ENCODE measurements at places on chromosomes 2 and 18. TPM values are rescaled to one million over a fixed set of nuclear protein-coding genes. Genes with fewer than 3 reads are reported as not detected.
A peak's percentile ranks its signal among the peaks of the same experiment; 100 is the strongest.

- DNase-seq: no peak
- H3K4me3 ChIP-seq: no peak overlapping the region
- peak overlapping the region; percentile 3 for H3K27ac ChIP-seq
- H3K27me3 ChIP-seq: no peaks in the 10 kb centered on the region
- peaks cover 62% of the 10 kb centered on the region for H3K36me3 ChIP-seq
Measured at GRCh38 chr2:206784559-206785353, 19.4 kb downstream of the FASTKD2 start.

GRCh38 chr2:20103530-20103929 lies 52.1 kb upstream of the LAPTM4A start:
- H3K27me3 ChIP-seq: peaks cover 9% of the 10 kb centered on the region
- H3K36me3 ChIP-seq: peaks cover 1% of the 10 kb centered on the region

GRCh38 chr18:25510096-25510495 lies 158.1 kb upstream of the ZNF521 start:
- H3K4me1 ChIP-seq: no peaks in the 10 kb centered on the region
- DNase-seq: no peak
- no peaks in the 10 kb centered on the region for H3K27me3 ChIP-seq
- H3K27ac ChIP-seq: no peak overlapping the region

Gene CTDSP1
- total RNA-seq: 103 TPM

- peaks cover 5% of the 10 kb centered on the region for H3K27me3 ChIP-seq
- H3K36me3 ChIP-seq: no peaks in the 10 kb centered on the region
- H3K4me3 ChIP-seq: no peak overlapping the region
- no peak for DNase-seq
Measured at GRCh38 chr2:221380062-221380461, 192.0 kb downstream of the EPHA4 start.

- DNase-seq: peak; percentile 66
- H3K4me1 ChIP-seq: peaks cover 16% of the 10 kb centered on the region
- no peak overlapping the region for H3K4me3 ChIP-seq
- peak overlapping the region; percentile 37 for H3K27ac ChIP-seq
- no peaks in the 10 kb centered on the region for H3K27me3 ChIP-seq
Measured at GRCh38 chr2:64839844-64840243, 149.4 kb upstream of the SLC1A4 start.

DNA sequence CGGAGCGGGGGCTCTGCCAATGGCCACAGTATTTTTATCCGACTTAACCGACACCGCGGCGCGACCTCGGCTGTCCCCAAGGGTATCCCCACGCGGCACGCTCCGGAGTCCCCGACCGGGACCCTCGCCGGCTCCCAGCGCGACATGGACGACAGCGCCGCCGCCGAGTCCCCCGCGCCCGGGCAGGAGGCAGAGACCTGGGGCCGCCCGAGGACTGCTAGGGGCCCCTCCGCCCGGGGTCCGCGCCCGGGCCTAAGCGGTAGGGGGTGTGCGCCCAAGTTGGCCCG lies 468 bp downstream of the UXS1 start:
- H3K27me3 ChIP-seq: peaks cover 9% of the 10 kb centered on the region
- peak overlapping the region; percentile 85 for H3K27ac ChIP-seq
- H3K4me1 ChIP-seq: peaks cover 42% of the 10 kb centered on the region

GRCh38 chr2:6027066-6027465 lies 334.9 kb downstream of the SOX11 start:
- no peak overlapping the region for H3K27ac ChIP-seq
- H3K4me3 ChIP-seq: no peak overlapping the region
- no peaks in the 10 kb centered on the region for H3K27me3 ChIP-seq
- H3K36me3 ChIP-seq: no peaks in the 10 kb centered on the region
- no peak for DNase-seq

DNA sequence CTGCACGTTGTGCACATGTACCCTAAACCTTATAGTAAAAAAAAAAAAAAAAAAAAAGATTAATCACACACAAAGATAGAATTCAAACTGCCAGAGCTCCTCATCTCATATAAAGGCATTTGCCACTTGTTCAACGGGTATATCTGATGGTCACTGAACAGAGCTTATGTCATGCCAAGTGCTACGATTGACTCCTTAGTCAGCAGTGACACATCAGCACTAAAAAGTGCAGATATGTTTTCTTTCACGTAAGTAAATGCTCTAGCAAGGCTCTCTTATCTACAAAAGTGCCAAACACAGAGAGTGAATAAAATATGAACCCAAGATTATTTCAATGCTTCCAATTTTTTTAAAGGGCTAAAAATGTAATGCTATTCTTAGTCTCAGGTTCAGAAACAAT lies 1.1 kb downstream of the LMAN1 start:
- H3K4me1 ChIP-seq: peaks cover 40% of the 10 kb centered on the region
- no peaks in the 10 kb centered on the region for H3K27me3 ChIP-seq
- peak; percentile 67 for DNase-seq
- H3K36me3 ChIP-seq: peaks cover 28% of the 10 kb centered on the region
- peak overlapping the region; percentile 88 for H3K4me3 ChIP-seq

Gene EMILIN1
- total RNA-seq: 1.1 TPM

Gene NT5DC4
- not detected for total RNA-seq

GRCh38 chr18:50473881-50474280 lies 86.0 kb upstream of the MAPK4 start:
- H3K4me3 ChIP-seq: no peak overlapping the region
- H3K36me3 ChIP-seq: no peaks in the 10 kb centered on the region
- H3K27ac ChIP-seq: no peak overlapping the region
- H3K27me3 ChIP-seq: peaks cover 3% of the 10 kb centered on the region
- no peak for DNase-seq

All from activated CD4-positive, alpha-beta T cell treated with anti-CD3 and anti-CD28 coated beads, Interleukin-2, amount 10 ng/mL, durations not matched to agents 24 days and 14 days (primary cell).